Effector CD4-positive, alpha-beta T cell (primary cell): ENCODE measurements at places on chromosomes 4 and X.

DNA sequence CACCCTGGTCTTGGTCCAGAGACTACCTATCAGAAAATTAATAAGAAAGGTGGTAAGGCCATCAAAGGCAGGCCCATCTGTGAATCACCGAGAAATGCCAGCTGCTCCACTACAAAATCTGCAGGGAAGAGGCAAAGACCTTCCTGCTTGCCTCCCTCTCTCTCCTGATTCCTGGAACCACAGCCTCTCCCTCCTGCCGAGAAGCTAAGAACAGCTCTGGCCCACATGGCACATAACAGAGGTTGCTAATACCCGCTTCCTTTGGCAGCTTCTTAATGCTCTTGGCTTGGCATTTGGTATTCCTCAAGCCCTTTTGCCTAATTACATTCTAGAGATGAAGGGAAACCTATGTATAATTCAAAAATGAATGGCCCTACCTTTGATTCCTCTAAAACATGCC lies 32.9 kb downstream of the RAI2 start:
- no peak for DNase-seq

- DNase-seq, result no peak
Observed at GRCh38 chr4:88514557-88515511, 8.7 kb downstream of the PYURF start.

GRCh38 chr4:183173580-183174526 lies 74.8 kb downstream of the WWC2 start:
- DNase-seq, result no peak

DNA sequence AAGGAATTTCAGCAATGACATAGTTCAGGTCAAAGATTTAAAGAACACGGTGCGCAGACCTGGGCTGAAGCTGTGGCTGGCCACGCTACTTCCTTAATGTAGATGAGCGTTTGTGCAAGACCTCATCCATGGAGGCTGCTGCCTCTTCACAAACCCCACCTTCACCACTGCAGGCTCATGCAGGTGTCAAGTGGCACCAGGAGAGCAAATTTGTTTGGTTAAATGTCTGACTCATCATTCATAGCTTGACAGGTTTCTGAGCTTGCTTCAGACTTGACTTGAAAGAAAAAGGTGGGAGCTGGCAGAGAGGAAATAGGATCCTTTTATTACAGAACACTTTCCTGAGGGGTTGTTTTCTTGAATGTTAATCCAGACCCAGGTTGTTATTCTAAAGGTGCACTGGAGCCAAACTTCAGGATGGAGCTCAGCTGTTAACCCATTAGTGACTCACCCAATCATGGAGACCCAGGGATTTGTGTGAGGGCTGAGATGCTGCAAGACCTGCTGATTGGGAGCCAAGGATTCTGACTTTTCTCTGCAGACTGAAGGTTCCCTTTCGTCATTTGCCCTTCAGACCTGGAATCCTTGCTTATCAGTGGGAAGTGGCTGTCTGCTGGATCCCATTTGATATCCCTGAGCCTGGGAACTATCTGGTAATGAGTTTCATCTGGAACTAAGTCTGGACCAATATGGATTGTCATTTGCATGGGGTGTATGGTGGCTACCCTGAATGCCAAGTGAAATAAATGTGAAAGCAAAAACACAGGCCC lies 315.3 kb downstream of the PTTG2 start:
- DNase-seq, result no peak

GRCh38 chrX:107226757-107227156 lies 20.3 kb downstream of the DNAAF6 start:
- no peak for DNase-seq
